ENCODE measurements at places on chromosomes 16 and 17.

DNA sequence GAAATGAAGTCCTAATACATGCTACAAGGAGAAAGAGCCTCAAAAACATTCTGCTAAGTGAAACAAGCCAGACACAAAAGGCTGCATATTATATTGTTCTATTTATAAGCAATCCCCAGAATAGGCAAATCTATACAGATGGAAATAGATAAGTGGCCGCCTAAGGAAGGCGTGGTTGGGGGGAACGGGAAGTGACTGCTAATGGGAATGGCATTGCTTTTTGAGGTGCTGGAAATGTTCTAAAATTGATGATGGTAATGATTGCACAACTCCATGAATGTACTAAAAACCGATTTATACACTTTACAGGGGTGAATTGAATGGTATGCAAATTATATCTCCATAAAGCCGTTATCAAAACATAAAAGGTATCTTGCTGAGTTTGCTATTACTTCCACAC, 67.7 kb downstream of the GAS7 start:
- no peak for DNase-seq

DNA sequence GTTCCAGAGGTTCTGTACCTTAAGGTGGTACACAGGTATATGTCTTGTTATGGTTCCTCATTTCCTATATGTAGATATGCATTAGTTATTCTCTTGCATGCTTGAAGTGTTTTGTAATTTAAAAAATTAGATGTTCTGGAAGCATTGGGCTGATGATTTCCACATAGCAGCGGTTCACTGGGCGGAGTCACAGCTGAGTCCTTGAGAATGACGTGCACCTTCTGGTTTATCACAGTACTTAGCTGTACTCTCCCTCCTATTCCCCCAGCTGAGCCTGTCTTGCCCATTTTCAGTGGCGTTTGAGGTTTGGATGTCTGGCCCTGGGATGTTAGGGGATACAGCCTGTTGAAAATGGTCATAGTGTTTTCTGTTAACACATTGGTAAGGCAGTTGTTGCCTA, 327.1 kb downstream of the SNX29 start:
- no peak for DNase-seq

- no peak for DNase-seq
Measured at GRCh38 chr16:2250652-2251295, 613 bp downstream of the ECI1 start.

- no peak for DNase-seq
Measured at GRCh38 chr16:78705694-78706093, 606.2 kb downstream of the WWOX start.

- no peak for DNase-seq
Measured at GRCh38 chr17:28472871-28473497, 460 bp upstream of the SLC13A2 start.

DNA sequence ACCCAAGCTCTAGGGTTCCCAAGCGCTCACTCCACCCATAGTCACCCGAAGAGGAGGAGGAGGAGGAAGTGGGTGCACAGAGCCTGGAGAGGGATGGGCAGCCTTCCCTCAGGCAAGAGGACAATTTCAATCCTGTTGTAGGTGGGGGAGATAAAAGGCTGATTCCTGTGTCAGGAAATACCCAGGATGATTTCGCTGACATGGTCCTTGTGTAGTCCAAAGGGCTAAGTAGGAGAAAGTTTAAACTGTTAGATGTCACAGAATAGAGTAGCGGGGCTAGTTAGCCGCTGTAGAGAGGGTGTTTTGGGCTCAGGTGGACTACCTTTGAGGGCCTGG, 1.3 kb upstream of the EXOC7 start:
- no peak for DNase-seq

- DNase-seq: no peak
Measured at GRCh38 chr16:9469512-9469911, 378.1 kb downstream of the HAPSTR1 start.

- no peak for DNase-seq
Measured at GRCh38 chr17:67558740-67559380, 158.9 kb upstream of the NOL11 start.

DNA sequence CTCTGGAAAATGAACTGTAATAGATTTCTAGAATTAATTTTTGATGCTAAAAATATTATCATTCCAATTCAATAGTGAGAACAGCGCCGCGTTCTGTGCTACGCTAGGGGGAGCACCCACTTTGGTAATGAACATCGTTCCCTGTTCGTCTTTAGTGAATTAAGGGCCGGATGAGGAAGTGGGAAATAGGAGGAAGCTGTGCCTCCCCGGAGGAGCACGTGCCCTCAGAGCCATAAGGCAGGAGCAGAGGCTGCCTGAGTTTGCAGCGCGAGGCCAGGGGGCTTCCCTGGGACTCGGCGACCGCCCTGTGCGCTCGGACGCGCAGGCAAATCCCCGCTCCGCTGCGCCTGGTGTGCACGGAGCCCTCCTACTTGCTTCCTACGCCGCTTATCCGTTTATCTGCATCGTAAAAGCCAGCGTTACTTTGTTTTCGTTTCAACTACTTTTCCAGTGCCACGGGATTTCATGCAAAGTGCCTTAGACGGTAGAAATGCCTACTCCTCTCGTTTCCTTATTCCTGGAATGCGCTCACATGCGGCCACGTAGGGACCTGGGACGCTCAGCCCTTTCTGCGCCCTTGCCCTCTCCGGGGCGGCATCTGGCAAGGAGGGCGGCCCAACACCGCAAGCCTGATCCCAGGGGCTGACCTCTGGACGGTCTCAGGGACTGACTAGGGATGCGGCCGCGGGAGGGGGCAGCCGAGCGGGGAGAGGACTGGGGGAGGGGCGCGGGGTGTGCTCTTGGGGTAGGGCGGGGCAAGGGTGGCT, 76.4 kb downstream of the KCNJ12 start:
- DNase-seq: no peak

GRCh38 chr16:53445534-53445933, 11.3 kb downstream of the RBL2 start:
- DNase-seq: no peak

- no peak for DNase-seq
Measured at GRCh38 chr16:58196898-58197313, 1.0 kb downstream of the CSNK2A2 start.

DNA sequence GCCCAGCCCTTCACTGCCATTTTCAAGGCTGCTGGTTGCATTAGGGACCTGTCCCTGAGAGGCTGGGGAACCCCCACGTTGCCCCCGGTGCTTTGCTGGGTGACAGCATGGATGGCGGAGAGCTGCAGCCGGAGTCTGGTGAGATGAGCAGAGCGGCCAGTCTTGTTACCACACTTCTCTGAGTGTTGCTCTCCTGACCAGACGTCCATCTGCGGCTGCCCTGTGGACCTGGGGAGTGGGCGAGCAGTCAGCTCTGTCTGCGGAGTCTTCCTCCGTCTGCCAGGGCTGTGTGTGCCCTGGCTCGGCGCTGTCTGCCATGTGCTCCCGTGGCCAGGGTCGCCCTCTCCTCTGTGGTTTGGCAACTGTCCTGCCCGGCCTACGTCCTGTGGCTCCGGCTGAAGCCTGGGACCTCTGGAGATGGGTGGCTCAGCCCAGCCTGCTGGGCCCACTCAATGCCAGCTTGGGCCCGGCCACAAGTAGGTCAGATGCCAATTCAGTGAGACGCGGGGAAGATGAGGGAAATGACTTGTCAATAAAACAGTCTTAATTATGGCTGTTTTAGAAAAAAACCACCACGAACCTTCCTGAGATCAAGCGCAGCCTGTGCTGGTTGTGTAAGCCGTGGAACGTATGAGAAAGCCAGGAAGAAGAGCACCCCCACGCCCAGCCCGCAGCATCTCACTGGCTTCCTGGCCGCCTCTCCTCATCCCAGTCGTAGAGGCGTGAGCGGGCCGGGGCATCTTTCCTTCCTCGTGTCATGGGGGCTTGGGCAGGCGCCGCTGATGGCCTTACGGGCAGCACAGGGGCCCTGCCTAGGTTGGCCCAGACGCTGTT, 7.9 kb downstream of the KCTD5 start:
- no peak for DNase-seq

- DNase-seq: no peak
Measured at GRCh38 chr16:66383551-66383950, 17.1 kb downstream of the CDH5 start.

DNA sequence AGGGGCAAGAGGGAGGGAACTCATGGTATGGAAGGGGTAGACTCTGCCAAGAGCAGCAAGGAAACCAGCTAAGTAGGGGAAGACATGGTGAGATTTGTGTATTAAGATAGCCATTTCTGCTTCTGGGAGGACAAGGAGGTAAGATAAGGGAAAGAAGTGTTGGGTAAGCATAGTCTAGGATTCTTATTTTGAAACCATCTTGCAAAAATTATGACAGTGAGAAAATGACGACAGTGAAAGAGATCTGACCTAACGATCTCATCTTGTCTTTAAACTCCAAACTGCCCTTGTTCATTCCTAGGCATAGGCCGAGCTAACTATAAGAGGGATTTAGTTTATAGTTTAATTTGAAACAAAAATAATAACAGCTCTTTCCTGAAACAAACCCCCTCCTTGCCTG, 5.6 kb upstream of the RBL2 start:
- DNase-seq: no peak

GRCh38 chr16:17408955-17409441, 61.8 kb downstream of the XYLT1 start:
- no peak for DNase-seq

- no peak for DNase-seq
Measured at GRCh38 chr17:78670850-78671725, 93.9 kb upstream of the DNAH17 start.

GRCh38 chr16:52557236-52557635, 10.3 kb upstream of the TOX3 start:
- no peak for DNase-seq

- DNase-seq: no peak
Measured at GRCh38 chr17:3035256-3035967, 28.0 kb downstream of the OR1D5 start.

DNA sequence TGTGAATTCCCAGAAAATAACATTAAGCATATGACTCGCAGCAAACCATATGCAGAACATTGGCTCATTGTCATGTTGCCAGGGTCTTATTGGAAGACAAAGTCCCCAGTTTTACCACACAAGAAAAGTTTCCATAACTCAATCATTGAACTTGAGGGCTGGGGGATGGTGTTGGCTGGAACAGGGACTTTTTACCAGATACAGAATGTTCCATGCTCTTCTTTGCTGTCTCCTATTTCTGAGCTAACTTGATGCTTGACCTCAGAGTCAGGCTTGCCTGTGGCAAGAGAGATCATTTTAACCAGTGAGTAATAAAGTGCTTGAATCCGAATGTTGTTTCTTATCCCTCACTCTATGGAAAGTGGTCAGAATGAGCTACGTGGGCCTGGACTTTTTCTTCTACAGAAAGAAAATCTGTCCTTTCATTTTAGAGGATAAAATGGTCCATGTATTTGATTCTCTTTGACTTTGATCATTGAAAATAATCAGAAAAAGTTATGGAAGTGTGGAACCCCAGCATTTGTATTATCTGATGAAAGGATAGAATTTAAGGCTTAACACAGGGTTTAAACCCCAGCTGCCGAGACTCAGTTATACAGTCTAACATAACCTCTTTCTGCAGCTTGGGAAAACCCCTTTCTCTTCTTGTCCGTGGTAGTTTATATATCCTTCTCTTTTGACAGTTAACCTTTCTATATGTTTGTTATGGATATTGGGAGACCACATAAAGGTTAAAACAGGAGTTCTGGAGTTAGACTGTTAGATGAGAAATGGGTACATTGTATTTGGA, 67.0 kb downstream of the TUBD1 start:
- DNase-seq: no peak

DNA sequence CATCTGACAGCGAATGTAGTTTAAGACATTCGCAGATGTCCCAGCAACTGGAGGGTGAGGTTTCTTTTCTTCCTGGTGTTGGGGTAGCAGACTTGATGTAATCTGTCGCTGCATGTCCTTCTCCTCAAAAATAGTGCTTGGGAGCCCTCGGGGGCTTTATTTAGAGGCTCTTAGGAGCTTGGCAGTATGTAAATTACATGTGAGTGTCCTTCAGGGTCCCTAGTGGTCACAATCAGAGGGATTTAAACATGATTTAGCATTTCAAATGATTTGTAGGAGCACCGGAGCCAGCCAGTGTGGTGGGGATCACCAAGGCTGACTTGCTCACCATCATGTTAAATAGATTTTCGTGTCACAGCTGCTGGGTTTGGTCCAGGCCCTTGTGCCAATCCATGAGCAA, 8.8 kb upstream of the SALL1 start:
- DNase-seq: no peak

DNA sequence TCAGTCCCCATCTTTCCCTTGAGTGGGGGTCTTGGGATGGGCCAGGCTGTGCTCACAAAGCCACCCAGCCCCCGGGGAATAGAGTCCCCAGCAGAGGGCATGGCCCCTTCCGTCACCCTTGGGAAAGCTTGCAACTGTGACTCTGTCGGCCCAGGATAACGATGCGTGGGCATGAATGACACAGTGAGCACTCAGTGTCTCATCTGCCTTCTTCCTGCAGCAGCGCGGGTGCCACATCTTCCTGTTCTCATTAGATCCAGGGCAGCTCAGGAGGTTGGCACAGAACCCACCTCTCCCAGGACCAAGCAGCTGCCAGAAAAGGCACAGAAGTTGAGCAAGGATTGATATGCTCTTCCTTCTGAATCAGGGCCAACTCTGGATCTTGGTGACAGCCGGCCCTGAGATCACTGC, 84.7 kb downstream of the MRC2 start:
- no peak for DNase-seq

- no peak for DNase-seq
Measured at GRCh38 chr17:77421630-77421972, 280.8 kb downstream of the SEC14L1 start.

- DNase-seq: no peak
Measured at GRCh38 chr16:81885976-81886586, 107.0 kb downstream of the PLCG2 start.

DNA sequence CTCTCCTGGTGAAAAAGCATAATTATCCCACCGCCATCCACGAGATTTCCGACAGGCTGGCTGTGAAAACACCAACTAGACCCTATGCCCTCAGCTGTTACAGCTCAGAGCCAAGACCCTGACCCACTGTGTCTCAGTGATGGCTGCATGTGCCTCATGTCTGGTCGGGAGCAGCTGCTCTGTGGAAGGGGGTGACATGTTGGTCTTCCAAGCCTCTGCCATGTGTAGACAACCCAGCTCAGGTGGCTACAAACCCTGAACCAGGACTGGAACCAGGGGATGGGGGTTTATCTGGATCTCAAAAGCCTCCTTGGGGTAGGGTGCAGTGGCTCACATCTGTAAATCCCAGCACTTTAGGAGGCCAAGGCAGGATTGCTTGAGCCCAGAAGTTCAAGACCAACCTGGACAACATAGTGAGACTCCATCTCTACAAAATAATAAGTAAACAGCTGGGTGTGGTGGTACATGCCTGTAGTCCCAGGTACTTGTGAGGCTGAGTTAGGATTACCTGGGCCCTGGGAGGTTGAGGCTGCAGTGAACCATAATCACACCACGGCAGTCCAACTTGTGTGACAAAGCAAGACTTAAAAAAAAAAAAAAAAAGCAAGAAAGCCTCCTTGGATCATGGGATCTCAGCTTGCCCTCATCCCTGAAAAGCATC, 220.3 kb downstream of the CPPED1 start:
- DNase-seq: no peak
